ENCODE measurements at places on chromosomes 7 and 10.
A peak's percentile ranks its signal among the peaks of the same experiment; 100 is the strongest.

DNA sequence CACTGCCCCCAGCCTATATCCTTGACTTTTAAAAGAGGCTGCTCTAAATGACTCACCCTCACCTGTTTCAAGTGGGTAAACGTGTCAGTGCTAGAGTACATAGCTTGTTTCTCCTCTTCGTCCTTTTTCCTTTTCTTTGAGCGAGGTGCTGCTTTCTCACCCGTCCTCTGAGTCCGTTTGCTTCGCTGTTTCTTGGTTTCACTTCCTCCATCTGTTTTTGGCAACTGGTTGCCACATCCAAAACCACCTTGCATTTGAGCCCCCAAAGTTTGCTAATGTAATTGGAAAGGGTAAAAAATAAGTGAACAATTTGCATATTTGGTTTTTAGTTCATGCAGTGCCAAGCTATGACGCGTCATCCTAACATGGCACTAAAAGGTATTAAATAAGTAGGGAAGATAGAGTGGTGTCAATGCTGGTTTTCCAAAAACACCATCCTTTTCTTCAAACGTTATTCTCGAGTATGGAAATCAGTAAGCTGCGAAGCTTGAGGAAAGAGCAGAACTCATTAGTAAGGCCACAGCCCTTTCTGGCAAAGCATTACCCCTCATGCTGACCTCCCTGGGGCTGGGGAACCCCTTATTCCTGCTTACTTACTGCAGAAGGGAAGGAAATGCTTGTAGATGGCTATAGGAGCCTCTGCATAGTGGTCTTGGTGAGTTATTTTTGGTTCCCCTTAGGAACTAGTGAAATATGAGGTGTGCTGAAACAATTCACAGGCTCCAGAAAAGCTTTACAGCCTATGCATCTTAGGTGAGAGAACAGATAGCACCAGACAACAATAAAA lies 133.5 kb downstream of the GALNT11 start:
- peak; percentile 37 for DNase-seq

GRCh38 chr7:115679976-115680375 lies 350.6 kb downstream of the TFEC start:
- no peak for DNase-seq

GRCh38 chr7:29957521-29958310 lies 31.9 kb downstream of the SCRN1 start:
- no peak for DNase-seq

- DNase-seq: no peak
These were observed 747 bp downstream of the GDI2 start for GRCh38 chr10:5812283-5813090.

- no peak for DNase-seq
These were observed 7.6 kb downstream of the ZRANB1 start for GRCh38 chr10:124949543-124949942.

- DNase-seq: no peak
These were observed 670 bp downstream of the RCC1L start for GRCh38 chr7:75072981-75073283.

GRCh38 chr7:455110-455928 lies 64.3 kb downstream of the PDGFA start:
- no peak for DNase-seq

GRCh38 chr7:17773289-17773626 lies 167.0 kb downstream of the SNX13 start:
- no peak for DNase-seq

DNA sequence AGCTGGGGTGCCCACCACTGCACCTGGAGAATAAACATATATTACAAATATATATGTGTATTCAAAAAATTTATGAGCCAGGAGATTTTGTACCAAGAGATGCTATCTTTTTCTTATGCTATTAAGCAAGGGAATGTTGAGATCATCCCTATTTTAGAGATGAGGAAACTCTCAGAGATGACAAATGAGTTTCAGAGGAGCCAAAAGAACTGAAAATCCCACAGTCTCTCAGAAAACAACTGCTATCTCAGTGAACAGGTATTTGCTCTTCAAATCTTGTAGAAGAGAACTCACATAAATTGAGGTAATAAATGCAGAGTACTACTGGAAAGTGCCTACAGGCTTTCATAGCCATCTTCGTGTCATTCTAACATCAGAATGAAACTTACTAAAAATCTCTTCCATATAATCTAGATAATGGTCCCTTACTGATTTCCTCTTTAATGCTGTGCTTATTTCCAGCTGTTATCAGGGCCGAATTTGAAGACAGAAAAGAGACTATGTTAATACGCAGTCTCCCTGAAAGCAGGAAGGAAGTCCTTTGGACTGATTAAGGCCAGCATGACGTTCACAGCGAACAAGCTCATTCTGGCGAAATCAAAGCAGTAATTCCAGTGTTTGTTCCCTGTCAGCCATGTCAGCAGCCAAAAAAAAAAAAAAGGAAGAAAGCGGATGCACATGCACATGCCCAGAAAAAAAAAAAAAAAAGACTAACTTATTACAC lies 29.4 kb upstream of the ANAPC16 start:
- no peak for DNase-seq

- DNase-seq: no peak
These were observed 162.6 kb downstream of the OAT start for GRCh38 chr10:124256151-124256550.

- DNase-seq: no peak
These were observed 85.9 kb upstream of the PLXDC2 start for GRCh38 chr10:19730167-19730906.

- DNase-seq: no peak
These were observed 192.7 kb downstream of the PTPRN2 start for GRCh38 chr7:158394936-158395335.

DNA sequence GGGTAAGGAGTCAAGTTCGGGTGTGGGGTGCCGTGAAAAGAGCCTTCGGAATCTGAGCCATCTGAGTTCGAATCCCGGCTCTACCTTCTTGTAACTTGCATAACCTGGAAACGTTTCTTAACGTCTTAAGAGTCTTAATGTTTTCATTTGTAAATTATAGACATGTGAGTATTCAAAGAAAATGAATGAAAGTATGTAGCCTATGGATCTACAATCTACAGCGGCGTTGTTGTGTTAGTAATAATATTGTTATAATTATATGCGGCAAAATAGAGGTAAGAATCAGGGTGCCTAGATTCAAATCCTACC lies 559 bp downstream of the VTI1A start:
- no peak for DNase-seq

- DNase-seq: no peak
These were observed 359.8 kb upstream of the KLF6 start for GRCh38 chr10:4144817-4145216.

- DNase-seq: no peak
These were observed 27.0 kb upstream of the GSDME start for GRCh38 chr7:24784277-24784676.

GRCh38 chr7:137408126-137408525 lies 64.6 kb upstream of the PTN start:
- DNase-seq: no peak

DNA sequence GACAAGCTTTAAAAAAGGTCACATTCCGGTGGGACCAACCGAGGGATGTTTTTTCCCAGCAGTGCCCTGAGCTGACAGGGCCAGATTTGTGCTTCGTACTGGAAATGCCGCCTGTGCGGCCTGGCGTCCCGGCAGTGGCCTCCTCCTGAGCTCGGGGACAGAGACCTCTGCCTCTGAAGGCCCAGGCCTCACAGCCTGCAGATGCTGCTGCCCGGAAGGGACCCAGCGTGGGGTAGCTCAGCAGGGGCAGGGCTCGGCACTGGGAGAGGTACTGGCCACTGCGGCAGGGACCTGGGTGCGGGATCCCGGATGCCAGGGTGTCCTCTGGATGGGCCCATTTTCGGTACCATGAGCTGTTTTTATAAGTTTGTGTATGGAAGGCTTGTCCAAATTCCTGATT lies 52.4 kb upstream of the CFAP46 start:
- DNase-seq: no peak

GRCh38 chr10:113503930-113504329 lies 48.9 kb upstream of the HABP2 start:
- no peak for DNase-seq

DNA sequence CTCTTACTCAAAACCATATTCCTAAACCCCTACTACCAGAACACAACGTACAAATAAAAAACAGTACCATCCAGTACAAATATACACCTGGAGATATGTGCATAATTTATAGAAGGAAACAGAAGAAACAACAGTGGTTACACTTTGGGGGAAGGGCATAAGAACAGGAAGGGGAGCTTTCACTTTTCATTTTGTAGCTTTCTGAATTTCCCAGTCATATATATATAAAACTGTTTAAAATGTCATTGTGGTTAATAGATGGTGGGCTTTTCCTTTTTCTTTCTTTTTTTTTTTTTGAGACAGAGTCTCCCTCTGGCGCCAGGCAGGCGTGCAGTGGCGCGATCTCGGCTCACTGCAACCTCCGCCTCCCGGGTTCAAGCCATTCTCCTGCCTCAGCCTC lies 47.2 kb downstream of the MALSU1 start:
- no peak for DNase-seq

DNA sequence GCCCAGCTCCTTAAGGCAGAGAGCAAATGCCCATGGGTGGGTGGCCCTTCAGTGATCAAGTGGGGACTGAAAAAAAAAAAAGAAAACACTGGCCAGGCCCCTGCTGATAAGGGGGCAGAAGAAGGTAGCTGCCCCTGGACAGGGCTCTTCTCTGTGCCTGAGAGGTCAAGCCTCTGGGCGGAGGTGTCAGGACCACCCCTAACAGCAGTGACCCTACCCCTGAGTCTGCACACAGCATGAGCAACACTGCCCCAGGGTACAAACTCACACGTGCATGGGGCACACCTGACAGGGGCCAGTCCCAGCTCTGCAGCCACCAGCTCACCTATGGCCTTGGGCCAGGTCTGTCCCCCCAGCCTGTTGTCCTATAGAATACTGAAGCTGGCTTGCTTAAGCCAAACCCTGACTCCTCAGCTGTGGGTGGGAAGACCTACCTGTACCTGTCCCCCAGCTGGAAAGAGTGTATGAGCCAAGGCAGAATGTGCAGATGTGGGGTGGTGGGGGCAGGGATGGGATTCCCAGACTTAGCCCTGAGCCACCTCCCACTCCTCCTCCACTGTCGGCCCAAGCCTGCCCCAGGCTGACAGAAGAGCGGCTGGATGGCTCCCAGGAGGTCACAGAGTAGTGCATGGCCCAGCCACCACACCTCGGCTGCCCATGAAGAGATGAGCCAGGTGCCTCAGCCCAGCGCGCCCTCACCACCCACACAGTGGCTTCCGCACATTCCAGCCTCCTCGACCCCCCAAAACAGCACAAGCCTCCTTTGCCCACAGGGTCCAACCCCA lies 23.7 kb downstream of the KCNH2 start:
- no peak for DNase-seq

DNA sequence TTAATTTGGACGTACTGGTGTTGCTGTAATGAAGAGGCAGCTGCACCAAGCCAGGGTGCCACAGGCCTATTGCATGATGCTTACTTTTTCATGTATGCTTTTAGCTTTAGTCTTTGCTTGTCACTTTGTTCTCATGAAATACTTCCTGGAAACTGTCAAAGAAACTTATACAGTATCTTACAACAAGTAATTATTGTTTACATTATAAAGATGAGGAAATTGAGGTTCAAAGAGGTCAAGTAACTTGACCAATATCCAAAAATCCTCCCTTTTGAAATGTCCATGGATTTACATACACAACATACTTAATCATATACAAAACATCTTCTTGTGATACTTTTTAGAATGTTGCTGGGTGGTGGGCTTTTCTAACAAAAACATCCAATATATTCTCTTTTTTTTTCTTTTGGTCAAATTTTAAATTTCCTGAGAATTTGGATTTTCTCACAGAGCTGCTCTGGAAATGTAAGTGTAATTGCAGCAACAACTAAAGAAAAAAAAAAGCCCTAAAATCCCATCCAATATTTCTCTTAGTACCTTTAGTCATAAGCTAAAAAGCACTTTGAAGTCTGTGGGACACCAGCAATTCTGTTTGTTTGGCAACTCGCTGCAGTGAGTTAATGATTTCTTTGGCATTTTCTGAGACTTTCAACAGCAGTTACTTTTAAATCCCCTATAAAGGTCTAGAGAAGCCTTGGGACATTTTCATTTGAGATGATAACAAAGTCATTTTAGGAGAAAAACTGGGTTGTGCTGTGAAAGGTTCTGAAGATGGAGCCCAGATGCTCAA lies 500.6 kb upstream of the IGFBP3 start:
- no peak for DNase-seq

GRCh38 chr7:17357952-17358351 lies 59.5 kb downstream of the AHR start:
- DNase-seq: no peak

- no peak for DNase-seq
These were observed 1.8 kb upstream of the OPN1SW start for GRCh38 chr7:128777156-128778123.

GRCh38 chr10:78657163-78657861 lies 411.5 kb upstream of the ZMIZ1 start:
- DNase-seq: no peak

GRCh38 chr10:131692176-131692575 lies 208.6 kb upstream of the PPP2R2D start:
- DNase-seq: no peak

DNA sequence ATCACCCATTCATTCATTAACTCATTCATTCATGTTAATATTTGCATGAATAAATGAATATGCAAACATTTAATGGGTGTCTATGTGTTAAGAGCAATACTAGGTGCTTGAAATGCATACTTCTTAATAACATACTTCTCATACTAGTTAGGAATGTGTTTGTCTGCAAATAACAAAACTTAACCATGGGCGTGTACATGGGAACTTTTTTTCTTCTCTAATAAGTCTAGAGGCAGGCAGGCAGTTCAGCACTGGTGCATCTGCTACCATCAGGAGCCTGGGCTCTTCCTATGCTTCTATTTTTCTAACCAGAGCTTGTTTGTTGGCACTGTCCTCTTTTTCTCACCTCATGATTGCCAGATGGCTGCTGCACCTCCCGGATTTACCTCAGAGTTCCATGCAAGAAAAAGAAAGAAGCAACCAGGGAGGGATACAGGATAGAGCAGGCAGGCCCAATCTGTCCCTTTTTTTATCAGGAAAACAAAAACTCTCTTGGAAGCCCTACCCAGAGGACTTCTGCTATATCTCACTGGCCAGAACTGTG lies 22.7 kb downstream of the CDHR3 start:
- DNase-seq: no peak

- DNase-seq: no peak
These were observed 124.3 kb upstream of the UNC5B start for GRCh38 chr10:71088054-71088453.
